ENCODE measurements at places on chromosomes 2 and 18.

GRCh38 chr18:22542406-22542835, 124.7 kb upstream of the CTAGE1 start:
- peak overlapping the region; percentile 68 for H3K27ac ChIP-seq
- peak; percentile 84 for DNase-seq
- H3K36me3 ChIP-seq, result no peaks in the 10 kb centered on the region
- peaks cover 45% of the 10 kb centered on the region for H3K4me1 ChIP-seq

DNA sequence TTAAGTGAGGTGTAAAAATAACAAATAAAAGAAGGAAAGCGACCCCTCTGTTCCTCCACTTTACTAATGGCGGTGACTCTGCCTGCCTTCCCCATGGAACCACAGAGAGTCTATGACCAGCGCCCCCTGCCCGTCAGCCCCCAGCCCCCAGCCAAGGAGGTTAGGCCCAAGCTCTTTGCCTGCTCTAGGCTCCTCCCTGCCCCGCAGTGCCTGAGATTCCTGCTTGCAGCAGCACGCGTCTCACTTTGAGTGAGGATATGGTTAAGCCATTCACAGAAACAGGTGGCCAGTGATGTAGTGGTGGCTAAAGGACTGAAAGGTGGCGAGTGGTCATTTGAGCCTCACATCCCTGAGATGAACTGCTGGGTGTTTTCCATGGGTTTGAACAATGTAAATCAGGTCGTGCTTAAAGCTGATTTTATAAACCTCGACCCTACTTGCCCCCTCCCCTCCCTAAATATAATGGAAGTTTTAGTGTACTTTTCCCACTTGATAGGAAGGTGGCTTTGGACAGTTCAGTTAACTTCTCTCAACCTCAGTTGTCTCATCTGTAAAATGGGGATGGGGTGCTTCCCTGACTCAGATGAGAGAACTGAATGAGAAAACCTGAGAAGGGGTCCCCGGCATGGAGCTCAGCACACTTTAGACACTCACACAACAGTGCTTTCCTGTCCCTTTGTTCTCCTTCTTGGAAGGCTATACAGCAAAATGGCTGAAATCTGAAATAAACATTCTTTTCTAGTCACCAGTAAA, 46.5 kb downstream of the IL1RL2 start:
- no peaks in the 10 kb centered on the region for H3K27me3 ChIP-seq
- H3K36me3 ChIP-seq, result no peaks in the 10 kb centered on the region
- H3K27ac ChIP-seq, result no peak overlapping the region

DNA sequence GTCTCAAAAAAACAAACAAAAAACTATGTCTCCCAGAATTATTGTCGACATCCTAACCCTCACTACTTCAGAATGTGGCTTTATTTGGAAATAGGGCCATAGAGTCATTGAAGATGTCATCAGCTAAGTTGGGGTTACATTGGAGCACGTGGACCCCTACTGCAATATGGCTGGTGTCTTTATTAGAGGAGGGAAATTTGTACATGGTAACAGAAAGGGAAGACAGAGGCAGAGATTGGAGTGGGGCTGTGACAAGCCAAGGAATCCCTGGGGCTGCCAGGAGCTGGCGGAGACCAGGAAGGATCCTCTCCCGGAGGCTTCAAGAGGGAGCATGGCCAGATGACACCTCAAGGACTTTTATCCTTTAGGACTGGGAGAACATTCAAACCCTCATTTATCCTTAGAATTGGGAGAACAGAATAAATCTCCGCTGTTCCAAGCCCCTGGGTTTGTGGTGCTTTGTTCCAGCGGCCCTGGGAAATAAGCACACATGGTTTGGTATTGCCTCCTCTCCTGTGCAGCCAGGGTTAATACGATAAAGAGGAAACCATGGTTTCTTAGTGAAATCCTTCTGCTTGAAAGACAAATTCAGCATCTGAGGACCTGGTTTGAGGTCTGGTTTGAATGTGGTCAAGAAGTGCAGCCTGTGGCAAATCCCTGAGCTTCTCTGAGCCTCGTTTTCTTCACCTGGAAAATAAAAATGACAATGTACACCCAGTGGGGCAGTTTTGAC, 184.7 kb downstream of the MYCN start:
- DNase-seq, result no peak
- no peak overlapping the region for H3K27ac ChIP-seq
- H3K27me3 ChIP-seq, result peaks cover 19% of the 10 kb centered on the region
- no peak overlapping the region for H3K4me3 ChIP-seq

DNA sequence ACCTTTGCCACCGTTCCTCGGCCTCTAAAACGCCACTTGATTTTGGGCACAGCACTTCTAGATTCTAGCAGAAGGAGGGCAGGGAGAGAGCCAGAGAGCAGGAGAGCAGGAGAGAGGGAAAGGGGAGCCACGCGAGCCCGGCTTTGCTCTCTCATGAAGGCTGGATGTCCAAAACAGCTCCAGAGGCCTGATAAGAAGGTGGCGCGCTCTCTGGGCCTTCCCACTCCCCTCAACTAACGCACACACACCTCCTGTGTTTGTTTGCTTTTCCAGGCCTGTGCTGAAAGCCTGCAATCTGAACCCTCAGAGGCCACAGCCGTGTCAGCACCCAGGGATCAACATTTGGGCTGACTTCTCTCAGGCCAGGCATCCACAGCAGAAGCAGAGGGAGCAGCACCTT, 184.8 kb upstream of the SOX11 start:
- no peak overlapping the region for H3K4me3 ChIP-seq
- no peak for DNase-seq
- no peaks in the 10 kb centered on the region for H3K27me3 ChIP-seq
- no peaks in the 10 kb centered on the region for H3K36me3 ChIP-seq

Data from tibial artery (tissue), 4 donors.